ENCODE measurements at places on chromosomes 6 and 20. TPM values are rescaled to one million over a fixed set of nuclear protein-coding genes. Genes with fewer than 3 reads are reported as not detected.
A peak's percentile ranks its signal among the peaks of the same experiment; 100 is the strongest.

DNA sequence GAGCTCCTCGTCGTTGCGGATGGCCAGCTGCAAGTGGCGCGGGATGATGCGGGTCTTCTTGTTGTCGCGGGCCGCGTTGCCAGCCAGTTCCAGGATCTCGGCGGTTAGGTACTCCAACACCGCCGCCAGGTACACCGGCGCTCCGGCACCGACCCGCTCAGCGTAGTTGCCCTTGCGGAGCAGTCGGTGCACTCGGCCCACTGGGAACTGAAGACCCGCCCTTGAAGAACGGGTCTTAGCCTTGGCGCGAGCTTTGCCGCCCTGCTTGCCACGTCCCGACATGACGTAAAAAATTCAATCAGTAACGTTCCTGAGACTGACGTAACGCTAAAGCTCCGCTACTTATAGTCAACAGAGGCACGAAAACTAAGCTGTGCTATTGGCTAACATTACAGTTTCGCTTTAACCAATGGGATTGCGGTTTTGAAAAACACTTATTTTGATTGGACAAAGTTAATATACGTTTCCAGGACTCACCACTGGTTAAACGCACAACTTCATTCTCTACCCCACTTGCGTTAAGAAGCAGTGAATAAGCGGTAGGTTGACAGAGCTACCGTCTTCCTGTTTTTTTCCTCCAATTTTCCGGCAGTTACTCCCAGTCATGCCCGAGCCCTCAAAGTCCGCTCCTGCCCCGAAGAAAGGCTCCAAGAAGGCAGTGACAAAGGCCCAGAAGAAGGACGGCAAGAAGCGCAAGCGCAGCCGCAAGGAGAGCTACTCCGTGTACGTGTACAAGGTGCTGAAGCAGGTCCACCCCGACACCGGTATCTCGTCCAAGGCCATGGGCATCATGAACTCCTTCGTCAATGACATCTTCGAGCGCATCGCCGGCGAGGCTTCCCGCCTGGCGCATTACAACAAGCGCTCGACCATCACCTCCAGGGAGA lies 73.9 kb downstream of the OR2B2 start:
- peaks cover 16% of the 10 kb centered on the region for H3K36me3 ChIP-seq
- no peak overlapping the region for H3K4me3 ChIP-seq
- DNase-seq: peak; percentile 85
- H3K27me3 ChIP-seq: no peaks in the 10 kb centered on the region

- DNase-seq: no peak
- H3K27ac ChIP-seq: no peak overlapping the region
- H3K4me1 ChIP-seq: peaks cover 9% of the 10 kb centered on the region
- H3K4me3 ChIP-seq: no peak overlapping the region
- no peaks in the 10 kb centered on the region for H3K36me3 ChIP-seq
- H3K27me3 ChIP-seq: peaks cover 45% of the 10 kb centered on the region
Observed at GRCh38 chr6:36350681-36351571, 14.2 kb upstream of the BNIP5 start.

GRCh38 chr6:152508477-152508876 lies 128.7 kb downstream of the SYNE1 start:
- no peak for DNase-seq
- no peaks in the 10 kb centered on the region for H3K4me1 ChIP-seq
- H3K4me3 ChIP-seq: no peak overlapping the region
- no peak overlapping the region for H3K27ac ChIP-seq

- no peak overlapping the region for H3K27ac ChIP-seq
- H3K36me3 ChIP-seq: no peaks in the 10 kb centered on the region
- no peak for DNase-seq
- no peaks in the 10 kb centered on the region for H3K4me1 ChIP-seq
Observed at GRCh38 chr20:63259734-63260460, 5.6 kb upstream of the NKAIN4 start.

The SGK1 gene
- total RNA-seq: 74.0 TPM

The DLK2 gene
- 2.1 TPM for total RNA-seq

- H3K27ac ChIP-seq: no peak overlapping the region
- no peak for DNase-seq
- H3K36me3 ChIP-seq: no peaks in the 10 kb centered on the region
- H3K27me3 ChIP-seq: peaks cover 24% of the 10 kb centered on the region
- no peak overlapping the region for H3K4me3 ChIP-seq
Observed at GRCh38 chr6:150566486-150566885, 33.2 kb upstream of the PLEKHG1 start.

DNA sequence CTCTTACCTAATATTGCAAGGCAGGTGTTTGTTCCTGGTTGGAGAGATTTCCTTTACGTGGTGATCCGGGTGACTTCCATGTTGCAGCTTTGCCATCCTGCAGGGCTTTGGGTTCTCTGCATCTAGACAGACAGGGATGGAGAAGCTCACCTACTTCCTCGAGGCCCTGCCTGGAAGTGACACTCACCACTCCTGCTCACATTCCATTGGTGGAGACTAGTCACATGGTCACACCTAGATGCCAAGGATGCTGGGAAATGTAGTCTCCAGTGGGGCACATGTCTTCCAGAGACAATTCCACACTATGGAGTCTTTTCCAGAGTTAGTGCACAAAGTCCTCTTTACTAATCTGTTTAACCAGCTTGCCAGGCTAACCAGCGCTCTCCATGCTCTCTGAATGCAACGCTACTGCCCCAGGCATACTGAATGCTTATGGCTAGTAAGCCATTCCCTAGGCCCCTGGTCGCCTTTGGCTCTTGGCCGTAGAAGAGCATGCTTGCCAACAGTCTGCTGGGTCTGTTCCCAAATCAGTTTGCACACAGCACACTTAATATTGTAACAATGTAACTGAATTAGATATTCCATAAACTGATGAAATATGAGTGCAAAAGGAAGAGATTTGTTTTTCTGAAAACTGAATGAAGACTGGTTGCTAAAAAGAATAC lies 6.7 kb upstream of the KCNK15 start:
- peaks cover 13% of the 10 kb centered on the region for H3K4me1 ChIP-seq
- no peak overlapping the region for H3K27ac ChIP-seq
- H3K4me3 ChIP-seq: peak overlapping the region; percentile 60
- peak; percentile 49 for DNase-seq
- H3K36me3 ChIP-seq: peaks cover 5% of the 10 kb centered on the region

The CFB gene
- total RNA-seq: not detected

- no peak overlapping the region for H3K4me3 ChIP-seq
- H3K36me3 ChIP-seq: no peaks in the 10 kb centered on the region
- H3K27ac ChIP-seq: no peak overlapping the region
Observed at GRCh38 chr6:137095093-137095492, 50.3 kb upstream of the IL20RA start.

DNA sequence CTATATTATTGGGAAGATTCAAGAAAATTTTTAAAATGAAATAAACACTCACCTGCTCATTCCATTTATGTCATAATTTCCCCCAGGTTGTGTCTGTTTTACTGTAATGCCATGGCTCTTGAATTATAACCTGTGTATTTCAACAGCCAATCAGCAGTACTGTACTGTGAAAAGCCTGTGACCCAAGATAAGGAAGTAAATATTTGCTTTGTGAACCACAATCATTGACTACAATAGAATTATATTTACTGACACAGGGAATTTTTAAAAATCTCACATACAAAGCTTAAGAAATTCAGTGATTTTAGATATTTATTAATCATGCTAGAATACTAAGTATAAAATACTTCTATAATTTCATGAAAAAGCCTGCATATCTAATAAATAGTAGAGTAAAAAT lies 6.0 kb downstream of the RGS17 start:
- no peaks in the 10 kb centered on the region for H3K36me3 ChIP-seq
- DNase-seq: no peak
- H3K27ac ChIP-seq: no peak overlapping the region

The GGTLC1 gene
- total RNA-seq: not detected

DNA sequence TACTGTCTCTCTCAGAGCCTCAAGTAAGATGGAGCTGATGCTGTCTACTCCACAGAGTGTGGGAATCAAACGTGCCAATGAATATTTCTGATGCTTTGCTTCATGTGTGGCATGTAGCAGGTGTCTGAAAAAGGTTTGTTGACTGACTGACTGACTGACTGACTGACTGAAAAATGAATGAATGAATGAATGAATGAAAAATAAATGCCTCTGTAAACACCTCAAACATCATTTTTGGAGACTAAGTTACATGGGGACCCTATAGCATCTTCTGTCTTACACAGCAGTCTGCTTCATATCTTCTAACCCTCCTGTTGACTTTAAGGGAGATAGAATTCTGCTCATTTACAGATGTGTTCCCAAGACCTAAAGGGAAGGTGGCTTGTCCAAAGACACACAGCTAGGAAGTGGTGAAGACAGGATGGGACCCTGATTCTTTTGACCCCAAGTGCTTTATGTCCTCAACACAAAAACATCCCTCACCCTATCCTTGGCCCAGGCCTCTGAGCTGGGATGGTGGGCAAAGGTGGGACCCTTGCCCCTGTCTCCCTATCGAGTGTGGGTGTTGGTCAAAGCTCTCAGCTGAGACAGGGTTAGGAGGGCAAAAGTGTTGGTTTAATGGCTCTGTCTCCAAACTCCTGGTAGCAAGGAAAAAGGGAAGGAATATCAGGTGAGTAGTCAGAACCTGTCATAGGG lies 104.4 kb downstream of the TOX2 start:
- peak overlapping the region; percentile 35 for H3K4me3 ChIP-seq
- peaks cover 68% of the 10 kb centered on the region for H3K27me3 ChIP-seq
- peaks cover 6% of the 10 kb centered on the region for H3K36me3 ChIP-seq

The CYP39A1 gene
- total RNA-seq: not detected

- no peaks in the 10 kb centered on the region for H3K4me1 ChIP-seq
- peaks cover 14% of the 10 kb centered on the region for H3K27me3 ChIP-seq
- H3K4me3 ChIP-seq: no peak overlapping the region
- no peaks in the 10 kb centered on the region for H3K36me3 ChIP-seq
- no peak for DNase-seq
Observed at GRCh38 chr6:107511511-107511993, 21.6 kb downstream of the SOBP start.

DNA sequence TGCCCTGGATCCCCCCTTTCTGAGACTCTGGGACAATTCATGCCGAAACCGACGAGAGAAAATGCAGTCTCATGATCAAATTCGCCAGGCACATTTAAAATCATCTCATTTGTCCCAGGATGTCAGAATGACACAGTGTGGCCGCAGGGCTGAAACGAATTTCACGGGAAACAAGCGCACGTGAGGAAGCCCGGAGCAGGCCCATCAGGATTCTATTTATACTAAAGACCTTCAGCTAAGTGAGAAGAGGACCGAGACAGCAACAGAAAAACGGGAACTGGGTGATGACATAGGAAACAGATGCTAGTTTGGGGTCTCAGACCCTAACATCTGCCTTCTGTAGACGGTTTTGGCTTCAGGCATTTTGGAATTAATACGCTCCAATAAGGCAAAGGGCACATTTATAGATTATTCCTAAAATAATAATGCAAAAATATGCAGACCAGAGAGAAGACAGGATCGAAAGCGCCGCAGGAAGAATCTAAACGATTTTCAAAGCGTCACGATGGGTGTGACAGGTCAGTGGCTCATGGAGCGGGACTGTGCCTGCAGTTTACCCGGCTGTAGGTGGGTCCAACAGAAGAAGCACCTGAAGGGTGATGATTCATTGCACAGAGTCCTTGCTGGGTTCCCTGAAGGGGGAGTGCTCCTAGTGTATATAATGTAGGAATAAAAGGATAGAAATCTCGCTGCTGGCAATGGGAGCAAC lies 80.8 kb upstream of the MPC1 start:
- H3K4me1 ChIP-seq: no peaks in the 10 kb centered on the region
- H3K27me3 ChIP-seq: no peaks in the 10 kb centered on the region
- no peak overlapping the region for H3K4me3 ChIP-seq
- H3K36me3 ChIP-seq: no peaks in the 10 kb centered on the region

- peaks cover 83% of the 10 kb centered on the region for H3K36me3 ChIP-seq
- H3K4me1 ChIP-seq: peaks cover 13% of the 10 kb centered on the region
- H3K4me3 ChIP-seq: peak overlapping the region; percentile 60
Observed at GRCh38 chr6:28383235-28384142, 16.1 kb downstream of the ZSCAN12 start.

DNA sequence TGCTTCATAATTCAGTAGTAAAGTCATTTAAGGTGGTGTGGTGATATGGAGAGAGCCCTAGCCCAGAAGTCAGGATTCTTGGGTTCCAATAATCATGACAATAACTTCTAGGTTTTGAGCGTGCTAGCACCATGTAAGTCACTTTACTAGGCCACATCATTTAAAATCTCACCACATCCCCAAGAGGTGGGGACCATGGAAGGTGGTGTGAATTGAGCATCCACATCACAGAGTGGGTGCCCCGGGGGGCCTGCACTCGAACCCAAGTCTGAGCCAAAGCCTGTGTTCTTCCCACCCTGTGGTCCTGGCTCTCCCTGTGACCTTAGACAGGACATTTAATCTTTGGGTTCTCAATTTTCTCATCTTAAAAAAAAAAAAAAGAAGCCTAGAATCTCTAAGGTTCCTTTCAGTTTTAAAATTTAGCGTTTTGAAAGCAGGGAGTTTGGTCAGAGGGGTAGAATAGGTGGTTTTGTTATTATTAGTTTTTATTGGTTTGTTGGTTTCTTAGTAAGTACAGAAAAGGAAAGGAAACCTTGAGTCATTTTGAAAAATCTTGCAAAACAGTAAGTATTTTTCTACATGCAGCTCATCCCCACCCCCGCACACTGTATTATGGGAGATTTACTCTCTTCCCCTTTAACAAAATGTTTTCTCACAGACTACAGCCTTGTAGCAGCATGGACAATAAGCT lies 26.4 kb downstream of the ARMC2 start:
- peak overlapping the region; percentile 81 for H3K27ac ChIP-seq
- peaks cover 15% of the 10 kb centered on the region for H3K27me3 ChIP-seq
- peak; percentile 58 for DNase-seq
- H3K4me1 ChIP-seq: peaks cover 53% of the 10 kb centered on the region

GRCh38 chr20:59751075-59751711 lies 146.9 kb downstream of the PHACTR3 start:
- H3K4me3 ChIP-seq: no peak overlapping the region
- H3K27me3 ChIP-seq: no peaks in the 10 kb centered on the region
- no peak overlapping the region for H3K27ac ChIP-seq
- peak; percentile 14 for DNase-seq
- peaks cover 2% of the 10 kb centered on the region for H3K4me1 ChIP-seq

The SNX21 gene
- 2.0 TPM for total RNA-seq

DNA sequence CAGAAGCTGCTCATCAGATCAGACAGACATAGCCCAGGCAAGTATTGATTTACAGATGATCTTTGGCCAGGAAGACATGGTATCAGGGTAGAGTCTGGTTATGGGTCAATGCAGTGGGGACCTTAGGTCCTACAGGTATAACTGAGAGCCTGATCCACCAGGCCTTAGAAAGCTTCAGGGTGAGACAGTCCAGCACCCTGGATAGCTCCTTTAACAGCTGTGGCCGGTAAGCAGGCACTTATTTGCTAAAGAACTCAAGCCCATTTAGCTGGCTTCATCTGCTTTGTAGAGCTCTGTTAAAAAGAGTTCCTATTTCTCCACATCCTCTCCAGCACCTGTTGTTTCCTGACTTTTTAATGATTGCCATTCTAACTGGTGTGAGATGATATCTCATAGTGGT lies 39.6 kb downstream of the ESR1 start:
- H3K27ac ChIP-seq: no peak overlapping the region
- no peak overlapping the region for H3K4me3 ChIP-seq
- H3K4me1 ChIP-seq: no peaks in the 10 kb centered on the region
- no peaks in the 10 kb centered on the region for H3K27me3 ChIP-seq

All from activated T-helper 2 cell treated with anti-CD3 and anti-CD28 coated beads, Interferon-gamma antibody, Interleukin-2, Interleukin-4, amounts not matched to agents 10 μg/mL and 5 μg/mL and 100 μg/mL, durations not matched to agents 14 hours and 24 hours and 36 hours (primary cell).